ENCODE measurements at places on chromosomes 6 and 20. TPM values are rescaled to one million over a fixed set of nuclear protein-coding genes. Genes with fewer than 3 reads are reported as not detected.

DNA sequence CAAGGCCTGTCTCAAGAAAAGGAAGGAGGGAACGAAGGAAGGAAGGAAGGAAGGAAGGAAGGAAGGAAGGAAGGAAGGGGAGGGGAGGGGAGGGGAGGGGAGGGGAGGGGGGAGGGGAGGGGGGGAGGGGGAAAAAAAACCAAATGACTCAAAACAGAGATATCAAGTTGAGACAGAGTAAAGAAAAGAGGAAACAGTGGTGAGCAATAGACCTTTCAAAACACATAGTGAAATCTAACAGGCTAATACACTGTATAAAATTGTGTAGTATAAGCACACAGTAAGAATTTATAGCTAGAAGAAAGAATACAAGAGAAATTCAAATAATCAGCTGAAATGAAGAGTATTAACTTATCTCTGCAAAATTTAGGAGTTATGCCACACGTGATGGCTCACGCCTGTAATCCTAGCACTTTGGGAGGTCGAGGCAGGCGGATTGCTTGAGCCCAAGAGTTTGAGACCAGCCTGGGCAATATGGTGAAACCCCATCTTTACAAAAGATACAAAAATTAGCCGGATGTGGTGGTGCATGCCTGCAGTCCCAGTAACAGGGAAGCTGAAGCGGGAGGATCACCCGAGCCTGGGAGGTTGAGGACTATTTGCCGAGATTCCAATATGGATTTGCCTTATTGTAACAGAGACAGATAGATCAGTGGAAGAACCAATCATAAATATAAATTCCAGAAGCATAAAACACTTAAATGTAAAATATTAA lies 123.2 kb downstream of the PRND start:
- DNase-seq = no peak
- no peaks in the 10 kb centered on the region for H3K4me1 ChIP-seq
- no peak overlapping the region for H3K27ac ChIP-seq
- no peaks in the 10 kb centered on the region for H3K36me3 ChIP-seq

- no peaks in the 10 kb centered on the region for H3K36me3 ChIP-seq
- H3K27ac ChIP-seq = no peak overlapping the region
- H3K4me1 ChIP-seq = no peaks in the 10 kb centered on the region
- H3K27me3 ChIP-seq = no peaks in the 10 kb centered on the region
These were observed 32.5 kb downstream of the MUC22 start for GRCh38 chr6:31042806-31043205.

DNA sequence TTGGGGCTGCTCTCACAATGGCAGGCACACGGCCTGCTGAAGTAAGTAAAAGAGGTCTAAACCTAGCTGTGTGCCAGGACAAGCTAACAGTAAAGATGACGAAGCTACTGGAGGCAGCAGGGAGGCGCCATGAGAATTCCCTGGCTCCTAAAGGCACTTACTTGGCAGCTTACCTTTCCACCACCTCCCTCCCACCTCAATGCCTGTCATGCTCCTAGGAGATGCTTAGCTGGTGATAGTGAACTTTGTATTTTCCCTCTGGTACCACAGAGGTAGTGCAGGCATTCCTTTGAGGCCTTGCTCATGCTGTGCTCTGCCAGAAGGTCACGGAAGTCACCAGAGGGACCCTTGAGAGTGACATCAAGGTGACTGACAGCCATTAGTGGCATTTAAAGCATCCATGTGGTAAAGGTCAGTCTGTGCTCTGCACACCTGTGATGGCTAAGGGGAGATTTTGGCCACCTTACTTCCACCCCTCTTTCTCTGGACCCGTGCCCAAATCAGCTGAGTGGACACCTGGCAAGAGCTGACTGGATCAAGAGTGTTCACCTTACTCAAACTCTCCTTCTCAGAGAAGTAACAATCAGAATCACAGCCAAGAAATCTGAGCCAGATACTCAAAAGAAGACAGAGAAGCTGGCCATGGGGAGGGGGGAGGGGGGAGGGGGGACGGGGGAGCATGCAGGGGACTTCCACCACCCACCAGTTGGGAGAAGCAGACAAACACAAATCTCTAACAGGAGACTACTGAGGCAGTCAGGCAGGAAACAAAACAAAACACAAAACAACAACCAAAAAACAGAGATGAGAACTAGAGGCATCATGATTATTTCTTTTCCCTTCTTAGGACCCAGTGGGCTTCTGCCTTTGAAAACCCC lies 2.9 kb downstream of the FKBP1A start:
- peak overlapping the region; percentile 88 for H3K27ac ChIP-seq
- no peaks in the 10 kb centered on the region for H3K36me3 ChIP-seq
- no peak for DNase-seq
- H3K27me3 ChIP-seq = no peaks in the 10 kb centered on the region

- no peak overlapping the region for H3K27ac ChIP-seq
- H3K4me3 ChIP-seq = no peak overlapping the region
- DNase-seq = no peak
- H3K36me3 ChIP-seq = peaks cover 13% of the 10 kb centered on the region
These were observed 80.7 kb upstream of the MRAP2 start for GRCh38 chr6:83952830-83953229.

GRCh38 chr20:3041854-3042409 lies 1.5 kb upstream of the GNRH2 start:
- no peaks in the 10 kb centered on the region for H3K27me3 ChIP-seq
- DNase-seq = no peak
- peak overlapping the region; percentile 59 for H3K27ac ChIP-seq
- H3K36me3 ChIP-seq = peaks cover 29% of the 10 kb centered on the region
- no peak overlapping the region for H3K4me3 ChIP-seq
- peaks cover 28% of the 10 kb centered on the region for H3K4me1 ChIP-seq

- H3K4me3 ChIP-seq = no peak overlapping the region
- H3K36me3 ChIP-seq = no peaks in the 10 kb centered on the region
- H3K27ac ChIP-seq = no peak overlapping the region
- H3K27me3 ChIP-seq = no peaks in the 10 kb centered on the region
- DNase-seq = no peak
- peaks cover 13% of the 10 kb centered on the region for H3K4me1 ChIP-seq
These were observed 59.2 kb upstream of the KIF25 start for GRCh38 chr6:167937948-167938911.

- no peaks in the 10 kb centered on the region for H3K4me1 ChIP-seq
- no peak for DNase-seq
- H3K4me3 ChIP-seq = no peak overlapping the region
- H3K36me3 ChIP-seq = no peaks in the 10 kb centered on the region
- H3K27me3 ChIP-seq = no peaks in the 10 kb centered on the region
These were observed 622.2 kb upstream of the MANEA start for GRCh38 chr6:94955156-94955555.

DNA sequence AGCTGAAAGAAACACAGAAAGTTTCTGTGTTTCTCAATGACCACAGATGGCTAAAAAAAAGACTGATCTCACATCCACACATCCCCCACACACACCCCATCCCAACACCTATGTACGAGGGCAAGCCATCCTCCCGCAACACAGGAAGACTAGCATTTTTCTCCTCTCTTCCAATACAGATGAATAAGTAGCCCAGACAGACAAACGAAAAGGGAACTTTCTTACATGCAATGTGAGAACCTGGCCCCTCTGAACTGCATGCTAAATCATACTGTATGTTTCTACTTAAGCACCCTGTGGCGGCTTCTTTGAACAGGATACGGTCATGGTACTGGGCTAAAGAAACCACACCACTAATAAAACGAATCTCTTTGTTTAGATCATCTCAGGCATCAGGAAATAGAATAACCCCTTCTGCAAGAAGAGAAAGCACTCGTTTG lies 116.2 kb downstream of the GMDS start:
- H3K4me3 ChIP-seq = no peak overlapping the region
- no peaks in the 10 kb centered on the region for H3K36me3 ChIP-seq
- no peak overlapping the region for H3K27ac ChIP-seq
- H3K27me3 ChIP-seq = no peaks in the 10 kb centered on the region
- H3K4me1 ChIP-seq = no peaks in the 10 kb centered on the region
- DNase-seq = no peak

DNA sequence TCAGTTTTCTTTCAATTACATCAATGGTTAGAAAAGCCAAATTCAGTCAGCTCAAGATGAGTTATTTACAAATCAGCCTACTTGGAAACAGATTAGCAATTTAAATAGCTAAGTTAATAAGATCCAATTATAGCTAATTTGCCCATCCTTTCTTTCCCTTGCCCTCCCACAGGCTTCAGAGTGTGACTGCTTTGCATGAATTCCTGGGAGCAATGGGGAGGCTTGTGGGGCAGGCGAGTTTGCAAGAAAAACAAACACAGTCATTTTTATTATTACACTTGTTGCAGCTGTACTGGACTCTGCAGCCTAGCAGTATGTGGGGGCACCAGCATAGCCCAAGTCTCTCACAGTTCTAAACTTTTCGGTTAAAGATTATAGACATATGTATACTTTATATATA lies 219.0 kb downstream of the NKAIN2 start:
- no peaks in the 10 kb centered on the region for H3K4me1 ChIP-seq
- no peaks in the 10 kb centered on the region for H3K36me3 ChIP-seq
- DNase-seq = no peak
- no peak overlapping the region for H3K27ac ChIP-seq

- H3K36me3 ChIP-seq = no peaks in the 10 kb centered on the region
- H3K4me1 ChIP-seq = no peaks in the 10 kb centered on the region
- H3K4me3 ChIP-seq = no peak overlapping the region
- no peaks in the 10 kb centered on the region for H3K27me3 ChIP-seq
- no peak for DNase-seq
These were observed 172.3 kb downstream of the ZNF217 start for GRCh38 chr20:53421343-53421742.

The MEA1 gene
- 50.3 TPM for total RNA-seq

The CLIC5 gene
- total RNA-seq = 114 TPM

The ID1 gene
- total RNA-seq = 450 TPM

The DUSP15 gene
- total RNA-seq = 11.6 TPM

The CALHM6 gene
- total RNA-seq = 2.3 TPM

The TLDC2 gene
- total RNA-seq = 0.30 TPM
